ENCODE measurements at places on chromosomes 2 and 18.

GRCh38 chr2:217996361-217996760, 6.4 kb downstream of the TNS1 start:
- DNase-seq, result no peak

DNA sequence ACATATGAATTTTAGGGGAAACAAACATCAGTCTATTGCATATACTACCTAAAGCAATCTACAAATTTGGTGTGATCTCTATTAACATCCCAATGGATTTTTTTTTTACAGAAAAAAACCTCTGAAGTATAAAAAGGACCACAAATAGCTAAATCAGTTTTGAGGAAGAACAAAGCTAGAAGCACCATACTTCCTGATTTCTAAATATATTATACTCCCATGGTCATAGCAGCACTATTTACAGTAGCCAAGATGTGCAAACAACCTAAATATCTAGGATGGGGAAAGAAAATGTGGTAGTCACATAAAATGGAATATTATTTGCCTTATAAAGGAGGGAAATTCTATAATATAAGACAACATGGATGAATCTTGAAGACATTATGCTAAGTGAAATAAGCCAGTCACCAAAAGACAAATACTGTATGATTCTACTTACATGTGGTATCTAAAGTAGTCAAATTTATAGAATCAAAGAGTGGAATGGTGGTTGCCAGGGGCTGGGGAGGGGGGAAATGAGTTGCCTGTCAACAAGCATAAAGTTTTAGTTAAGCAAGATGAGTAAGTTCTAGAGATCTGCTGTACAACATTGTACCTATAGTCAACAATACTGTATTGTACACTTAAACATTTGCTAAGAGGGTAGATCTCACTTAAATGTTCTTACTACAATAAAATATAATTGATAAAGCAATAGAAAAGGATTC, 17.6 kb upstream of the CASP8 start:
- no peak for DNase-seq

- peak; percentile 14 for DNase-seq
Observed at GRCh38 chr18:54359233-54359632, 1.5 kb downstream of the C18orf54 start.

- no peak for DNase-seq
Observed at GRCh38 chr2:74417197-74417596, 4.2 kb downstream of the C2orf81 start.

- no peak for DNase-seq
Observed at GRCh38 chr2:161315380-161315779, 7.2 kb downstream of the PSMD14 start.

DNA sequence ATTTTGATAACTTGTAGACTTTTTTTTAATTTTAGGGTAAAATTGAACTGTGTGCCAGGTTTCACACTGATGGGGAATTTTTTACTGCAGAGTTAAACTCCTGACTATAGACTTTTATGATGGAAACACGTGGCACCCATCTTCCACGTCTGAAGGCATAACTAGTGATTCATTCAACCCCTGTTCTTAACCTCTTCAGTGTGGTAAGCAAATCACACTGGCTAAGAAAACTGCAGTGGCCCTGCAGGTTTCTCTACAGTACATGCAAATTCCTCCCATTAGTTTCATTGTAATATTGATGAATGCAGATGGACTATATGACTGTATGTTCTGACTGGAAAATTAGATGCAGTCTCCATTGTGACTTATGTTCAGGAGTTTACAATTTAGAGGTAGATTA, 47.2 kb downstream of the SMAD4 start:
- no peak for DNase-seq

DNA sequence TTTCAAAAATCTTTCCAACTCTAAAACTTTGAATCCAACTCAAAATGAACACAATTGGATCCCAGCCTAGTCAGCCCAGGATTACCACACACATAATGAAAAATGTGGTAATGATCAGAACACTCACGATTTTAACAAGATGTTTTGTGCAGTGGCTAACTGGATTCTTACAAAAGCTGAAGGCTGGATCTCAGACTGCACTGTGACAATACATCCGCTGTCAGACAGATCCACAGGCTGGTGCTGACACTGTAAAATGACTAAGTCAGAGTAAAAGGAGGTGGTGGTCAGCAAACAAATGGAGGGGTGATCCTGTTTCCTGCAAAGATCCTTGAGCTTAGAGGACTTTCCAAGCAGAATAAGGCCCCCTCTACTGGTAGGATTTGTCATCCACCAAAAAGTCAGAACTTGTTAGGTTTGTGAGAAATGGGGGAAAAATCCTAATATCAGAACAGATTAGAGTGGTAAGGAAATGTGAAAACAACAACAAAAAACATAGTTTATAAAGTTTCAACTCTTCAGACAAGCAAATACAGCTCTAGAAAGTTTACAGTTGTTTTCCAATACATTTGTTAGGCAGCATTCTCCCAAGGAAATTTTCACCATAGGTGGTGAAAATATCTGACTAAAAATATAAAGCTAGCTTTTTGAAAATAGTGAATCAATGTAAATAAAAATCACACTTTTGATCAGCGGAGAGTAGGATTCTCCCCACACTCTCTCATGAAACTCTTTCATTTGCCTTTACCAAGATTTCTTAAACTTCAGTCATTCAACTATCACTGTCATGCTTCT, 211.9 kb downstream of the AGPS start:
- DNase-seq, result peak; percentile 83

GRCh38 chr2:119126650-119127049, 31.9 kb downstream of the C1QL2 start:
- DNase-seq, result no peak

DNA sequence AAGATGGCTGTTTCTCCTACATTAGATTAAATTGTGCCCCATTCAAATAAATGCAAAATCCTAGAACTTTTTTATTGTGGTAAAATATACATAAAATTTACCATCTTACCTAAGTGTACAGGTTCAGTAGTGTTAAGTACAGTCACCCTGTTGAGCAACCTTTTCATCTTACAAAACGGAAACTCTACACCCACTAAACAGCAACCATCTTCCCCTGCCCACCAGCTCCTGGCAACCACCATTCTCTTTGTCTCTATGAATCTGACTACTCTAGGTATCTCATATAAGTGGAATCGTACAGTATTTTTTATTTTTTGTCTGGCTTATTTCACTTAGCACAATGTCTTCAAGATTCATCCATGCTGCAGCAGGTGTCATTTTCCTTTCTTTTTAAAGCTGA, 53.0 kb downstream of the ASXL2 start:
- no peak for DNase-seq

DNA sequence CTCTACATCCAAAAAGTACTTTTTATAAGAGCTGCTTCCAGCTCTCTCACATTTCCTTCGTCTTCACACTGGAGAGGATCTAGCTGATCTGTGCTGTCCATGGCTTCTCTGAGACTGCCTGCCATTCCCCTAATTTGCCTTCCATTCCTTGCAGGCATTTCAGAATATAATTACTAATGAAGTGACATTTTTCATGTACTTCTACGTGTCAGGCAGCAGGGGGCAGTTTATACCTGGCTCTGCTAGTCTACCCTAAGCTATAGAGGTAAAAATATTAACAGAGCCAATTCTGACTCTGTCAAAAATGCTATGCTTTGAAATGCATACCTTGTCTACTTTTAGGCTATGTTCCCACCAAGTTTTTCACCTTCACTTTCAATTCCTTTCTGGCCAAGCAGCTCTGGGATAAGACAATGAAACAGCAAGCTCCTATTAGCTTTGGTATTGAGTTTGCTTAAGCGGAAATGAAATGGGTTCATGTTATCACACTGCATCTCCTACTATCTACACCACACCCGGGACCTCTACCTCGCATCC, 81.9 kb downstream of the MEP1B start:
- no peak for DNase-seq

DNA sequence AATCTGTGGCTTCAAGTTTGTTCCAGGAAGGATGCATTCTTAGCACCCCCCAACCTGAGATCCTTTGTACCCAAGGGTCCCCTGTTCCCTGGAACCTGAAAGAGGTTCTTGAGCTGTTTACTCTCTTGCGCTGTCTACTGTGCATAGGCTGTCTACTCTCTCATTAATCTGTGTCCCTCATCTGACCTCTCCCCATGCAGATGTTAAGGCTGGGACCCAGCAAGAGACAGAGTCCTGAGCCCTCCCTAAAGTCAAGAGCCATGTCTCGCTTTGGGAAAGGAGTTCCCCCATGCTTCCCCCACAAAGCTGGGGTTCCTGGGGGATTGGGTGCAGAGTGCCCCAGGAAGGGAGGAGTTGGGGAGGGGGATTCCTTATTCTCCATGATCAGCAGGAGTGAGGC, 312.9 kb downstream of the CYP26B1 start:
- DNase-seq, result no peak

- DNase-seq, result no peak
Observed at GRCh38 chr2:206701952-206702605, 16.1 kb downstream of the DYTN start.

DNA sequence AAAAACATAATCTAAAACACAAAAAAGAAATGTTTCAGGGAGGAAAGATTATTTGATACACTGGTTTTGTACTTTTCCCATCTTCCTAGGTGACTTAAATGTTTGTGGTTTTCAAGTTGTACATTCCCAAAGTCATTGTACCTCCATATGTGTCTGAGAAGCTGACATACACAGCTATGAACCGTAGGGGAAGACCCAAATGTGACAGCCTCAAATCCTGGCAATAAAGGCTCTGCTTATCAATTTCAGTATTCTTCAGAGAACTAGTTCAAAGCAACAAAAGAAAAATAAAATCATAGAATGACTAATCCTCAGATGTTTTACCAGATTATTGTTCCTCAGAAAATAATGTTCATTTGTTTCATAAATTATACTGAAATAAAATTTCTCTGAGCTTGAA, 2.5 kb downstream of the DYNC2LI1 start:
- DNase-seq, result no peak

GRCh38 chr2:217058791-217059755, 199.2 kb upstream of the TNP1 start:
- DNase-seq, result no peak

DNA sequence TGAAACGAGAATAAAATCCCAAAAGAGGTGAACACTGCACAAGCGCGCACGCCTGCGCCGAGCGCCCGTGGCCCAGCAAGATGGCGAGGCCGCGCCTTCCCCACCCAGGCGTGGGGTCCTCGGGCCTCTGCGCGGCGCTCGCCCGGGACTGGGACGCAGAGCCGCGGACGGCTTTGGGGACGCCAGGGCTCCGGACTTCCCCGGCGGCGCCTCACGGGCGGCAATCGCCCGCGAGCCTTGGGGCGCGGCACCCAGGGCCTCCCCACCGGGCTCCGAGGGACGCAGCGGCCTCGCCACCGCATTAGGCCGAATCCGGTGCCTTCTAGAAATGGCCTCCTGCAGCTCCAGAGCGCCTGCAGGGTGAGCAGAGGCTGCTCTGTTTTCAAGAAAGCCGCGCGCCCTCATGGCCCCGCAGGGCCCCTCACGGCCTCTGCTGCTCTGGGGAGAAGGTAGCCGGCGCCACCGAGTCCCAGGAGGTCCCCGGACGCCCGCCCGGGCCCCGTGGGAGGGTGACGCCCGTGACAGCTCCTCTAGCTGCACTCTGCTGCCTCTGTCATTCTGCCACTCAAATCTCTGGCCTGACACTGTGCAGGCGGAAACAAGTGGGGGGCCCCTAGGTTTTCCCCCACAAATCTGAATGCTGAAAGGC, 35.9 kb upstream of the POMC start:
- DNase-seq, result no peak

DNA sequence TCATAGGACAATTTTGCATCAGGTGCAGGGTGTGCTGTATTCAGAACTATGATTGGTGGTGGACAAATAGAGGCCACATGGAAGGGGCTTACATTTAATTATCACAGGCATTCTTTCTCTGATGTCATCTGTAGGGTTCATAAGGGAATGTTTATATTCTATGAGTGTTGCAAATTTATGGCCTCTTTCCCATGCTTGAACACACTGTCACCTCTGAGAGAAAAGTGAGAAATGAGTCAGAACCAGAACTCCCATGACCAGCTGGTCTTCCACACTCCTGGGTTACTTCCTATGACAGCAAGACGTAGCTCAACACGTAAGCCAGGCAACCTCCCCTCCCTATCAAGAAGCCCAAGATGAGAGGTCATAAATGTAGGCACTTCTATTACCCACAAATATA, 310.8 kb downstream of the PIEZO2 start:
- no peak for DNase-seq

DNA sequence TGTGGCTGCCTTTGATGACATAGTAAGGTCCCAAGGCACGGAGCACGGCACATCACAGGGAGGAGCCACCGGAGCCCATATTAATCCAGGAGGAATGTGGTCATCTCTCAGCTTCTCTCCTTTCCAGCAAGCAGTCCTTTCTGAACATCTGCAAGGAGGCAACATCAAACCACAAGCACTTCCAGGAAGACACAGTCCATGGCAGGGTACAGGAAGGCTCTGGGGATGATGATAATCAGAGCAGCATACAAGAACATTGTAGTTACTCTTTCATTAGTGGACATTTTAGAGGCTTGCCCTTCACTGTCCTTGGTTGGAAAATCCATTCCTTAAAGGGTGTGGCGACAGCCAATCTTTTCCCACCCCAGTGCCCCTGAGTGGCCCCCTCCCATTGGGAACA, 31.1 kb downstream of the YPEL5 start:
- DNase-seq, result no peak
